ENCODE measurements at places on chromosomes 7 and 10. TPM values are rescaled to one million over a fixed set of nuclear protein-coding genes. Genes with fewer than 3 reads are reported as not detected.

The SLC29A4 gene
- total RNA-seq, result 11.0 TPM

The PRRT4 gene
- total RNA-seq, result 24.7 TPM

The MMP21 gene
- not detected for total RNA-seq

The FAM25C gene
- not detected for total RNA-seq

The C7orf57 gene
- total RNA-seq, result not detected

The PRSS37 gene
- total RNA-seq, result not detected

The EPO gene
- total RNA-seq, result not detected

The GOLGA7B gene
- total RNA-seq, result 2.6 TPM

The OR2A42 gene
- not detected for total RNA-seq

The CPEB3 gene
- total RNA-seq, result 5.5 TPM

The ITPRID1 gene
- not detected for total RNA-seq

The SORBS1 gene
- 690 TPM for total RNA-seq

The ADRB1 gene
- 1.5 TPM for total RNA-seq

The FKBP6 gene
- total RNA-seq, result not detected

The FAM13C gene
- total RNA-seq, result 29.5 TPM

The BTBD16 gene
- total RNA-seq, result not detected

The HOGA1 gene
- 8.5 TPM for total RNA-seq

The SFRP5 gene
- not detected for total RNA-seq

The DRGX gene
- total RNA-seq, result not detected

The MYH16 gene
- not detected for total RNA-seq

The SKAP2 gene
- total RNA-seq, result 45.2 TPM

The ADRA2A gene
- 13.9 TPM for total RNA-seq

Data from subcutaneous adipose tissue (tissue), 4 donors.